Tongue (tissue), 3 donors: ENCODE measurements at places on chromosomes 5 and 9. TPM values are rescaled to one million over a fixed set of nuclear protein-coding genes. Genes with fewer than 3 reads are reported as not detected.

Gene ZNF454
- 4.7 TPM for total RNA-seq

DNA sequence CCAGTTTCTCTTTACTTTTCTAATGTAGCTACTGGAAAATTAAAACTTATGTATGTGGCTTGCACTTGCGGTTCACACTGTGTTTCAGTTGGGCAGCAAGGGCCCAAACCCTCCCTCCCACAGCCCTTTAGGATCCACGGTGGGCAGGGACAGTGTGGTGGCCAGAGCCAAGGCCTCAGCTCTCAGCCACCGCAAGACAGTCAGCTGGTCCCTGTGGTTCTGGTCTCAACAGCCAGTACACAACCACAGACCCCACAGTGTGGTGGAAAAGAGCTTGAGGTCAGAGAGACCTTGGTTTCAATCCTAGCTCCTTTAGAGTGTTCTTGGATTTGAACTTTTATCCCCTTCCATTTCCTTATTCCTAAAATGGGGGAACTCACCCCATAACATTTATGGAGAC, 153.0 kb upstream of the SMIM23 start:
- no peak for DNase-seq

DNA sequence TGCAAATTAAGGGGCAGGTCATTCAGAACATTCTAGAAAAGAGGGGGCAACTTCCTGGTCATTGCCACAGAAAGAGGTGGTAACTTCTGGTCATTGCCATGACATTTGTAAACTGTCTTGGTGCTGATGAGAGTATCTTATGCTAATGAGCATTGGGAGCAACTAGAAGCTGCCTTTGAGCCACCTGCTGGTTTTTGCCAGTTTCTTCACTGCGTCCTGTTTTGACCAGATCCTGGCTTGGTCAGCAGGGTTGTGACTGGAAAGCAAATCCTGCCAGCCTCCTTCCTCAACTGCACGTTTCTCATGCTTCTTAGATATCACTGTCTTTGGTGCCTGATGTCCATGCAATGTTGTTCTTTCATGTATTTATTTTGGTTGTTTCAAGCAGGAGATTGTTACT, 53.2 kb upstream of the SPATA31C2 start:
- DNase-seq: no peak

GRCh38 chr9:4850603-4851310, 58.0 kb downstream of the RCL1 start:
- DNase-seq: no peak

Gene HEMGN
- 4.1 TPM for total RNA-seq

Gene MAP1B
- total RNA-seq: 116 TPM

- no peak for DNase-seq
Measured at GRCh38 chr5:180098991-180099732, 27.6 kb upstream of the RNF130 start.

Gene CD74
- total RNA-seq: 75.4 TPM

Gene GLIPR2
- total RNA-seq: 49.3 TPM

DNA sequence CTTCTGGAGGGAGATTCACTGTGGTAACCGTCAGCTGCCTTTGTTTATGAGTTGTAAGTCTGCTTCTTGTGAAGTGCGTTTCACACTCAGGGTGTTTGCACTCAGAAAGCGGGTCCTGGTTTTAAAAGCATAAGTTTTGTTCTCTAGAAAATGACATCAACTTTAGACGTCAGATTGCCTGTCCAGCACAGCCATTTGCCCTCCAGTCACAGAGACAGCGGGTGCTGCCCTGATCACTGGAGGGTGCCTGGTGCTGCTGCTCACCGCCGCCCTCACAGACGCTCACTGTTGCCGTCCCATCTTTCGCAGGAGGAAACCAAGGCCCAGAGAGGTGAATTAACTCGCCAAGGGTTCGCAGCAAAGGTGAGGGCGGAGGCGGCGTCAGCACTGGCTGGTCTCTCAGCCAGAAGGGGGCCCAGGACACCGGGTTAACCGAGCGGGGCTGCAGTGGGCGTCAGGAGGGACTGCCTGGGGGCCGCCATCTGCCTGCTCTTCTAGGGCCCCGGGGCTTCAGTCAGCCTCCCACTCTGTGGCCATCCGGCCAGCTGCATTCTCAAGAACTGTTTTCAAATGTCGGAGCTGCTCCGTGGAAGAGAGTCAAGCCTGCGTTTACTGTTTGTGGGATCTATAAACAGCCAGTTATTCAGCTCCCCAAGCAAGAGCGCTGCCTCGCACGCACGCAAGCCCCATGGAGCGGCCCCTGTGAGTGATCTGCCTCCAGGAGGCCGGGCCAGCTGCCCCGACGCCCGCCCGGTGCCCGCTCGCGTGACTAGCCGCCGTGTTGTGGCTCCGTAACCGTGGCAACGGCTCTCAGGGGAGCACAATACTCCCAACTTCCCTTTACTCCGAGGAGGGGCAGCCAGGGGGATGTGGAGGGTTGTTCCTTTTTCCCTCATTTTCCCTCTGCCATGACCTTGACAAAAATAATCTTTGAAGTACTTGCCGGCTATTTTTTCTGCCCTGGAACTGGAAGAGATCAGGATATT, 43.4 kb upstream of the EXOC3 start:
- peak; percentile 91 for DNase-seq

- DNase-seq: no peak
Measured at GRCh38 chr5:127352068-127352467, 61.5 kb downstream of the MEGF10 start.

DNA sequence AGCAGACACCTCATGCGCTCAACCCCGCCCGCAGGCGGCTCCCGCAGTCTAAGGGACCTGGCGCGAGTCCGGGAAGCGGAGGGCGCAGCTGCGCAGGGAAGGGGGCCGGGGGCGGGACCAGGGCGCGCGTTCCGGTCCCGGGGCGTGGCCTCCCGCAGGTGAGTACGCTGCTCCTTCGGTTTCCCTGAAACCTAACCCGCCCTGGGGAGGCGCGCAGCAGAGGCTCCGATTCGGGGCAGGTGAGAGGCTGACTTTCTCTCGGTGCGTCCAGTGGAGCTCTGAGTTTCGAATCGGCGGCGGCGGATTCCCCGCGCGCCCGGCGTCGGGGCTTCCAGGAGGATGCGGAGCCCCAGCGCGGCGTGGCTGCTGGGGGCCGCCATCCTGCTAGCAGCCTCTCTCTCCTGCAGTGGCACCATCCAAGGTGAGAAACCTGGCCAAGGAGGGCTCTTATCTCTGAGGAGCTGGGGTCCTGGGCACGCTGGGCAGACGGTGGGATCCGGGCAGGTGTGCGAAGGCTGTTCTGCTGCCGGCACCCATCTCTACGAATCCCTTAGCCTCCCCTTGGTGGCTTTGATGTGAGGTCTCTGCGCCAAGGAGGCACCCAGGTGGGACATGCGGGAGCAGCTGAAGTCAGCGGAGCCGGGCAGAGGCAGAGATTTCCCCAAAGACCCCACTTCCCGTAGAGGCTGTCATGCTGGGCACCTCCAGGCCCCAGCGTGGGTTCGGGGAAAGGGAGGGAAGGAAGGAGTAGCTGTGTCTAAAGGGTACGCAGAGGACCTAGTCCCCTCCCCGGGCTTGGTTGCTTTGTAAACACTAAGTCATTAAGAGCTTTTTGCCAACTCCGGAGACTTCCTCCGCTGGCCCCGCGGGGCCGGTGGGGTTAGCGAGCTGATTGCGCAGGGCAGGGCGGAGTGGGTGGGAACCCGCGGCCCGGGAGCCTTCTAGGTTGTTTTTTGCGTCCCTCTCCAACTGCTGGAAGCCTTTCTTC, at the start of gene F2RL1:
Gene F2RL1 (plus strand): TSS at position 187 of the 988 bp plus-strand sequence. CDS start 153 bp downstream, at position 340.
- DNase-seq: peak; percentile 79

GRCh38 chr9:14077672-14078071, 236.3 kb downstream of the NFIB start:
- no peak for DNase-seq

Gene SLC25A48
- total RNA-seq: 1.9 TPM

Gene TAF11L5
- total RNA-seq: not detected

DNA sequence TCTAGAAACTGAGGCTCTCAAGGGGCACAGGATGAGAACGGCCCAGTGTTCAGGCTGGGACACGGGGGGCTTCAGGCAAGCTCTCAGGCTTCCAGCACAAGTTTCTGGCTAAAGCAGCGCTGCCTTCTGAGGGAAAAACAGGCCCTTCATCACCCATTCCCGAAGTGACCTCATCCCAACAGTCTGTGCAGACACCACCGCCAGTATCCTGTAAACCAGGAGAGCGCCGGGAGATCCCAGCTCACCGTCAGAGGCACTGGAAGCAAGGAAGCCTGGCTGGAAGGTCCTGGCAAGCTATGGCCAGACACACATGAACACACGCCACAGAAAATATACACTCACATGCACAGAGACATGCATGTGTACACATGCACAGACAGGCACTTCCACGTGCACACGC, 8.8 kb downstream of the SLC12A7 start:
- peak; percentile 20 for DNase-seq

DNA sequence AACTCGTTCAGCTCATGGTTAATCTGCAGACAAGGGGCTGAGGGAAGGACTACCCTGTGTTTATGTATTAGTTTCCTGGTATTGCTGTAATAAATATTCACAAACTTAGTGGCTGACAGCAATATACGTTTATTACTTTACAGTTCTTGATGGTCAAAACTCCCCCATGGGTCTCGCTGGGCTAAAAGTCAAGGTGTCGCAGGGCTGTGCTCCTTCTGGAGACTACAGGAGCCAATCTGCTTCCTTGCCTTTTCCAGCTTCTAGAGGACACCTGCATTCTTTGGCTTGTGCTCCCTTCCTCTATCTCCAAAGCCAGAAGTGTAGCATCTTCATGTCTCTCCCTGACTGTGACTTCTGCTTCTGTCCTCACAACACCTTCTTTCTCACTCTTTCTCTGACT, 653.8 kb upstream of the RIOK2 start:
- DNase-seq: no peak

Gene MLANA
- not detected for total RNA-seq

Gene PCDHB2
- total RNA-seq: 4.4 TPM

GRCh38 chr5:107010060-107010459, 660.7 kb downstream of the EFNA5 start:
- no peak for DNase-seq

Gene PCSK5
- 35.1 TPM for total RNA-seq
